ENCODE measurements at places on chromosomes 4 and X. TPM values are rescaled to one million over a fixed set of nuclear protein-coding genes. Genes with fewer than 3 reads are reported as not detected.

GRCh38 chr4:99712099-99712498 is 54.5 kb upstream of the C4orf54 start:
- DNase-seq, result no peak

DNA sequence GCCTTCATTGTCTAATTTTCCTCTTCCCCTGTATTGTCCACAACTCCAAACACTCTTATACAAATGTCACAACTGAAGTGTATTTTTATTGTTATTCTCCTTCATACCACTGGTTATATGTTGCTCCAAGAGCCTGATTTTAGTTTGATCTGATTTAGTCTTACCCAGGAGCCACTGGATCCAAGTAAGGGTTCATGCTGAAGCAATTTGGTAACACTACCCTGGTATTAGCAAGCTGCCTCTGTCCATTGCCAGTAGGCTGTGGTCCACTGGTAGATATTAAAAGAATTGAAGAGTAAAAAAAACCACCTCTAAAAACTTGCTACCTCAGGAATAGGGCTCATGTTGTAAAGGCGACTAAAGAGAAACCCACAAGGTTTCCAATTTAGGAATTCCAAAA is 41.2 kb downstream of the AMOT start:
- DNase-seq, result no peak

DNA sequence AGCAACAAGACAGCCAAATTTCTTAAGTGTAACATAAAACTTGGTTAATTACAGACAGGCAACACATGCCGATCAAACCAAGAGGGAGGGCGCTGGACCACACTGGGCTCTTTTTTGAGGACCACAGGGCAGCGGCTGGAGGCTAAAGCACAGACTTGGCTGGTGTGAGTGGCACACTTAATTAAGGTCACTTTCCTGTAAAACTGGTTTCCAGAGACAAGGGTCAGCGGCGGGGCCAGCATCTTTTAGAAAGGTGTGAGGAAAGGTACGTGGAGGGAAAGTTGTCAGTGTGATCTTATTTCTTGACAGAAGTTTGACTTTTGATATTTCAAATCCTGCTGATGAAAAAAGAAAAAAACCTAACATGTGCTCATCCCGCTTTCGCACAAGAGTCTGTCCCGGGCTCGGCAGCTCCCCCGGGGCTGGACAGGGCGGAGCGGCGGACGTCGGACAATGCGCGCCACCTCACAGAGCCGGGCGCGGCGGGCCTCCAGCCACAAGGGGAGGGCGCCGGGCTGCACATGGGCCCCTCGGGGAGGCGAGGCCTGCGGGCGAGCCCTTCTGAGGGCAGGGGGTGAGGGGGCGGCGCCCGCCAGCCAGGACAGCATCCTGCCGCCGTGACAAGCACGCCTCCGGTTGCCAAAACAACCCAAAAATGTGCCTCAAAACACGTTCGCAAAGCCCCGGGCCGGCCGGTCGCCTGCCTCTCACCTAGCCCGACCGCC is 660 bp upstream of the HSPA4L start:
- peak; percentile 32 for DNase-seq

DNA sequence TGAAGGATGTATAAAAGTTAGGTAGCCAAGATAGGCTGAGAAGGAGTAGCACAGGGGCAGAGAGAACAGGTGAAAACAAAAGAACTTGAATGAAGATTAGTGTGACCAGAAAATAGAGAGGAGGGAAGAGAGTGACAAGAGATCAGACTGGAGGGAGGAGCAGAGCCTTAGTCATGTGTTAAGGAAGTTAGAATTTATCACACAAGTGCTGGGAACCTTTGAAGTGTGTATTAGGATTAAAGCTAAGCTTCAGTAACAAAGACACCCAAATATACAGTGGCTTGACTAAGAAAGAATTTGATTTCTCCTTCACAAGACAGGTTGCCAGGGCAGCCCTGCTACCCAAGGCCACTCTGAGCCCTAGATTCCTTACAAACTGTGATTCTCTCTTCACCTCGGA is 10.7 kb upstream of the CCDC149 start:
- DNase-seq, result no peak

TMPRSS11B gene
- not detected for total RNA-seq

HTN3 gene
- total RNA-seq, result not detected

CNGA1 gene
- total RNA-seq, result 5.1 TPM

- no peak for DNase-seq
Observed at GRCh38 chrX:132802033-132802432, 156.4 kb downstream of the HS6ST2 start.

RAB33A gene
- not detected for total RNA-seq

GRCh38 chr4:120144634-120145033 is 78.0 kb upstream of the MAD2L1 start:
- no peak for DNase-seq

DNA sequence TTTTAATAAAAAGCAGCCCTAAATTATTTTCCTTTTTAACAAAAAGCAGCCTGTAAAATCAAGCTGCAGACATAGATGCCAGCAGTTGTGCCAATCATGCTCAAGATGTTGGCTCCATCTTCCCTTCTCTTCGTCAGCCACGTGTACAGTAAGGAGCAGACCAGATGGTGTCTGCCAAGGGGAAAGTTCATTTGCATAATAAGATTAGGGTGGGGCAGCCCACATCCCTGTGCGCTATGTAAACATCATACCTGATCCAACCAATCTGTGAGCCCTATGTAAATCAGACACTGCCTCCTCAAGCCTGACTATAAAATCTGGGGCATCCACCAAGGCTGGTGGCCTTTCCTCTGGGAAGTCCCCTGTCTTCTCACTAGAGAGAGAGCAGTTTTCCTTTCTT is 23.1 kb upstream of the C1GALT1C1 start:
- no peak for DNase-seq

DNA sequence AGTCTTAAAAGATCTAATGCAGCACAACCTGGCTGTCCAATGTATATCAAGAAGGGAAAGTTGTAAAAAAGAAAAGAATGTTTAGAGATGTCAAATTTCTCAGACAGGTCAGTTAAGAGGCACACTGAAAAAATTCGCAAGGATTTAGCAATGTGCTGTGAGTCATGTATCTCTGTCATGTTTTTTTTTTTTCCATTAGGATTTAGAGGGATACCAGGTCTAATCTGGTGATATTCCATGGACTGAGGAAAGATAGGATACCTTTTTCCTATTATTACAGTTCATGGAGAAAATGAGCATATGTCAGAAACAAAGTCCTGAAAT is 815.4 kb upstream of the PCDH10 start:
- no peak for DNase-seq

DNA sequence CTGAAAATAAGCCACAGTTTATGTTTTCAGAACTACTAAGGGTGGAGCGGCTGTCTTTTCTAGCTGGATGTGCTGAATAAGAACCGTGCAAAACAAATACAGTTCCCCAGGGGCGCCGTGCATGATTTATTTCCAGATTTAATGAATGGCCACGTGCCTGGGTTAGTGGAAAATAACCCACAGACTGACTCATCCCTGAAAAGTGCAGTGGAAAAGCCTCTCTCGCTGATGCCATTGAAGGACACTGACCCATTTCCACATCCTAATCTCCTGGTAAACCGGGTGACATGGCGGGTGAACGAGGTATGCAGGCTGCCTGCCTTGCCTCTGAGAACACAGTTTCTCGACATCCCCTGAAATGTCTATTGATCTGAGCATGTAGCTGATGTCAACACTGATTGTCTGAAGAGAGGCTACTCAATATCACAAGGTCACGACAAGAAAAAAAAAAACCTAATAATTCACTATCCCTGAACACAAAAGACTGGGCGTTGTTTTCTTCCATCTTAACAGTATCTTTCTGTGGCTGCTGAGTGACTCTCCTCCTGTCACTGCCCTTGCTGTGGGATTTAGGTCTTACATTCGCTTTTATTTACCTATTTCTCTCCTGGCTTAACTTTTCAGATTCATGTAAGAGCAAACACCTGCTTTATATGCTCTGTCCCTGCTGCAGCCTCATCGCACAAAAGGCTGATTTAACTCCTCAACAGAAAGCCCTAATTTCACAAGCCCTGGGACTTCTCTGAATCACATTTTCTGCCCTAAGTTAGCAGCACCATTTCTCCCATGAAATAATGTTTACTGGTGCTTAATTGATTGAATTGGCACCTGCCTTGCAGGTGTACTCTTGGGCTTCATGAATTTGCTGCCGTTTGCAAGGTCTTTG is 76.9 kb upstream of the SCOC start:
- DNase-seq, result peak; percentile 93

- DNase-seq, result no peak
Observed at GRCh38 chr4:38044060-38044459, 83.9 kb downstream of the PTTG2 start.

- no peak for DNase-seq
Observed at GRCh38 chr4:177271915-177272766, 37.5 kb upstream of the NEIL3 start.

DMRTC1 gene
- total RNA-seq, result not detected

BMP2K gene
- total RNA-seq, result 61.1 TPM

DNA sequence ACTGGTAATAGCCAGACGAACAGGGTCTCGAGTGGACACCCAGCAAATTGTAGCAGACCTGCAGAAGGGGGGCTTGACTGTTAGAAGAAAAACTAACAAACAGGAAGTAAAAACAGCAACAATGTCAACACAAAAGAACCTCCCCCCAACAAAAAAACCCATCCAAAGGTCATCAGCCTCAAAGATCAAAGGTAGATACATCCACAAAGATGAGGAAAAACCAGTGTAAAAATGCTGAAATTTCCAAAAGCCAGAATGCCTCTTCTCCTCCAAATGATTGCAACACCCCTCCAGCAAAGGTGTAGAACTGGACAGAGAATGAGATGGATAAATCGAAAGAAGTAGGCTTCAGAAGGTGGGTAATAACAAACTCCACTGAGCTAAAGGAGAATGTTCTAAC is 313.0 kb upstream of the TEX13C start:
- no peak for DNase-seq

- DNase-seq, result no peak
Observed at GRCh38 chr4:118279328-118279727, 73.5 kb downstream of the PRSS12 start.

DNA sequence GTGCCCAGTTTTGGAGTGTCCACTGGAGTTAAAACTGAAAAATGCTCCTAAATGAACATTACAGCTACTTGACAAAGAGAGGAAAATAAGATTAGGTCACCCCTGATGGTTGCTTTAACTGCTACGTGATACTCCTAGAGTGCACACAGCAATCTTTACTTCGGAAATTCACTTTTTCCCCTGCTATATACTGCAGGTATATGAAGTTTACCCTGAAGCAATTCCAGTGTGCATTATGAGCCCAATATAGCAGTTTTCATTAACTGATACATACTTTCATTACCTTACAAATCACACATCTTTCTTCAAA is 773 bp upstream of the ZNF827 start:
- no peak for DNase-seq

GRCh38 chr4:178316211-178316610 is 874.0 kb upstream of the AGA start:
- DNase-seq, result no peak

S100P gene
- not detected for total RNA-seq

DNA sequence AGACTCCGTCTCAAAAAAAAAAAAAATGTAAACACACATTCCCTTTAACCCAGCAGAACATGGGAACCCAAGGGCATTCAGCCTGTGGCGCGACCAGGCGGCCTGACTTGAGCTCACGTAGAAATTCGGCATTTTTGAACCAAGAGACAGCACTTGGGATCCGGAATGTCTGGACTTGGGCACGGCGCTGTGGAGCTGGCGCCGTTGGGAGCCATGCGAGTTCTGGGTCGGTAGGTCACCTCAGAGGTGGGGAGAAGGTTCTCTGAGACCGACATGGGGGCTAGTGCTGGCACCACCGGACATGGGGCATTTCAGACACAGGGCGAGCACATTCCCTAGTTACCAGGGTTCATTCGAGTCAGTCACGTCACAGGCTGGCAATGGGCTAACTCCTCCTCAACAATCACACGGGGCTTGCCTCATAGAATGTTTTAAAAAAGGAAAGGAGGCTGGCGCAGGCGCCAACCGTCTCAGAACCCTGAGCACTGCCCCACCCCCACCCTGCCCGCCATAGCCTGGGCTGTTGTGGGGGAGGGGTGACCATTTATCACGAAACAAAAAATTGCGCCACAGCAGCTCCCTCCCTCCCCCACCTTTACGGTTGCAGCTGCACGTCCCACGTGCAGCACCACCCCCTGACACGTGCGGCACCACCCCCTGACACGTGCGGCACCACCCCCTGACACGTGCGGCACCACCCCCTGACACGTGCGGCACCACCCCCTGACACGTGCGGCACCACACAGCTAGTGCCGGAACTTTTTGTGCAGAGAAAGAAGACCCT is at the start of gene TEX28:
Gene TEX28 (minus strand): TSS at position 334 of the 784 bp plus-strand sequence. CDS start 3,007 bp downstream, outside the sequence.
- DNase-seq, result no peak

CFAP99 gene
- total RNA-seq, result not detected

MAGEA12 gene
- total RNA-seq, result not detected

DNA sequence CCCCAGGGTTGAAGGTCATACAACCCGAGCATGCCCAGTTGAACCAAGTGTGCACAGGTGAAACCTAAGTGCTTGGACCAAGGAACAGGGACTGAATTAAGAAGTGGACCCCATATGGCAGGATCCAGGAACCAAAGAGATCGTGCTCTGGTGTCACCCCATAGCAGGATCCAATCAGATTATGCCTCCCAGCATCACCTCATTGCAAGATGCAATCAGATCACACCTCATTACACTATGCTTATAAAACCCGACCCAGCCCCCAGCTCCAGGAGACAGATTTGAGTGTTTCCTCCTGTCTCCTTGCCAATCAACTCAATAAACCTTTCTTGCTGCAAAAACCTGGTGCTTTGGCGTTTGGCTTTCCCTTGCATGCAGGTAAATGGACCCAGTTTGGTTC is 37.6 kb downstream of the EFHC2 start:
- DNase-seq, result no peak

DNA sequence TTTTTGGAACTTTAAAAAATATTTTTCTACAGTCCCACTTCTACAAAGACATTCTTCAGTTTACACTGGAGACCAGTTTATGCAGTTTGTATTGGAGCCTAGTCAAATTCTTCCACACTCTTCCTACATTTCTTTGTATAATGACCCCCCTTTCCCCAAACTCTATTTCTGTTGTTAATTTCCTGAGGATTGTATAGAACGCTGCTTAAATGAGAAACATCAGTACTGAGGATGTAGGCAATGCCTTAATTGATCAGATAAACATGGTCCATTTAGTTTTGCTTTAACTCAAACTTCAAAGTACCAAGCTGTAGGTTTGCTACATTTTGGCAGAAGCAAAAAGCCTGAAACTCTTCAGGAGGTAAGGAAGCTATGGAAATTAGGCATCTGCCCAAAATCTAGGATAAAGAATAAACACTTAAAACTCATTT is 155.5 kb downstream of the SLC7A11 start:
- no peak for DNase-seq

GRCh38 chr4:15703439-15703838 is 574 bp downstream of the BST1 start:
- no peak for DNase-seq

MSX1 gene
- total RNA-seq, result 18.3 TPM

ATP10D gene
- total RNA-seq, result 14.7 TPM

GRCh38 chr4:148857239-148857972 is 415.2 kb upstream of the NR3C2 start:
- no peak for DNase-seq

SOWAHB gene
- total RNA-seq, result 0.90 TPM

VCX3A gene
- total RNA-seq, result not detected

GRCh38 chr4:83110970-83111750 is 3.4 kb downstream of the PLAC8 start:
- DNase-seq, result no peak

- DNase-seq, result peak; percentile 77
Observed at GRCh38 chrX:103254921-103255493, at the start of gene TCEAL8. TSS of gene TCEAL8 (minus strand) at chrX:103255155. CDS start at chrX:103253979, 1,176 bp downstream.
